Fibroblast of pulmonary artery (primary cell): ENCODE measurements at places on chromosomes 13 and 19.

DNA sequence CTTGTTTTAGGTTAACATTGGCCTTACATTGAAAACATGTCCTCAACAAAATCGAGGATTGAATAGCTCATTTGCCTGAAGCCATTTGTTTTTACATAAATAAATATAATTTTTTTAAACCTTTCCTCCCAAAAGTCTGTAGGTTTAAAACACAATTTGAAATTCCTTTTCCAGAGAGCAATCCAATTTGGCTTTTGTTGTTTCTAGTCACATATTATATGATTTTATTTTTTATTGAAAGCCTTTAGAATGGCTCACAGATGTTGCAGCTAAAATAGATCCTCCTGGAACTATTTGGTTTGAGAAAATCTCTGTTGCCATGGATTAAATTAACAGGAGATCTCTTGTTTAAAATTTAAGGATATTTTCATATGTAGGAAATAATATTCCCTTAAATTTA is 512.6 kb downstream of the KLF5 start:
- DNase-seq: no peak

DNA sequence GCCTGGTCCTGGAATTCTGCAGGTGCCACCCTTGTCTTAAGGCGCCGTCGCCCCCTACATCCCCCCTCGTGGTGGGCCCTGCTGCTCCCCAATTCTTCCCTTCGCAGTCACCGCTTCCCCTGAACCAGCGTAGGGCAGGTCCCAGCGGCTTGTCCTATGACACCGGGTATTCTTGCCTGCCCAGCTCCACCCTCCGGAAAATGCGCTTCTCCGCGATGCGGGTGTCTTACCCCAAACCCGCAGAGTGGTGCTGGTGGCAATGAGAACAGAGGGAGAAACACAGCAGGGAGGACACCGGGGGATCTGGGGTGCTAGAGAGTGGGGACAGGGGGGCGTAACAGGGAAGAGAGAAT is 9.0 kb downstream of the ZNF808 start:
- no peak for DNase-seq

GRCh38 chr13:43300865-43301264 is 277.5 kb downstream of the DNAJC15 start:
- peak; percentile 48 for DNase-seq

DNA sequence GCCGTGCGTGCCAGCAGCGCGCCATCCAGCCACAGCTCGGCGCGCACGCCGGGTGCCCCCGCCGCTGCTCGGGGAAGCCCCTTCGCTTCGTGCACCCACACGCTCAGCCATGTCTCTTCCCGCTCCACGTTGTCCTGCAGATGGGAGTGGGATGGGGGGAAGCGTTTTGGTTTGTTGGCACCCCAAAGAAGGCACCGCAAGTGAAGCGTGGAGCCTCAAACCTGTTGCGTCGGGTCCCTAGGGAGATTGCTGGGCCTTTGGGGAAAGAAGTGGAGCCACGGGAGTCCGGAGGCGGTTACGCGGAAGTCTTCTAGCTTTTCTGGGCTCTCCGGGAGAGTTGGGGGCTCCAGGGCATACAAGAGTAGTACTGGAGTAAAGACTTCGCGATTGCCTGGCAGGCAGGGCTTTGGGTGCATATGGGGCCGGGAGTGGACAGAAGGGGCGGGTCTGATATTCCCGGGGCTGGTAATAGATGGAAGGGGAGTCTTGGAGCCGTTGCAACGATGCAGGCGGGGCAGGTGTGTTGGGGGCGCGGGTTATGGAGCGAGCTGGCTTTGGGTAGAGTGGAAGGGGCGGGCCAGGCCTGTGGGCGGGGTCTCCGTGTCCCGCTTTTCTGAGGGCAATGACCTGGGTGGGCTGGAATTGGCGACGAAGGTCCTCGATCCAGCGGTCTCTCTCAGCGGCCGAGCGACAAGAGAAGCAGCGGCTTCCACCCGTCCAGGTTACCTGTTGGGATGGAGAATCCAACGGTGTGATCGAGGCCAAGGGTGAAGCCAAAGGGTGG is 6.5 kb downstream of the RASAL3 start:
- no peak for DNase-seq

DNA sequence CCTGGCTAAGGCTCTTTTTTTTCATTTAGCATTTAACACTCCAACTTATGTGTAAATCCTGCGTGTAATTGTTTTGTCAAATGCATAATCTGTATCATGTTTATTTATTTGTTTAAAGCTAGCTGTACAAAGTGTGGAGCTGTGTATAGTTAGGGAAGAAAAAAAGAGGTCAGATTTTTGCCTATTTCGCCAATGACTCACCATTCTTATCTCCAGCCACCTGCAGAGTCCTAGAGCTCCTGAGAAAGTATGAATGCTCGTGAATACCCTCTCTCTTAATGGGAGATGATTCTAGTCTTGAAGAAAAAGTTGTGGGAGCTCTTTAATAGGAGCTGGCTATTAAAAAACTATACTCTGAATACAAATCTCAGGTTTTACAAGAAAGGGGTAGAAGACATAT is 778.8 kb upstream of the SLITRK5 start:
- DNase-seq: no peak

DNA sequence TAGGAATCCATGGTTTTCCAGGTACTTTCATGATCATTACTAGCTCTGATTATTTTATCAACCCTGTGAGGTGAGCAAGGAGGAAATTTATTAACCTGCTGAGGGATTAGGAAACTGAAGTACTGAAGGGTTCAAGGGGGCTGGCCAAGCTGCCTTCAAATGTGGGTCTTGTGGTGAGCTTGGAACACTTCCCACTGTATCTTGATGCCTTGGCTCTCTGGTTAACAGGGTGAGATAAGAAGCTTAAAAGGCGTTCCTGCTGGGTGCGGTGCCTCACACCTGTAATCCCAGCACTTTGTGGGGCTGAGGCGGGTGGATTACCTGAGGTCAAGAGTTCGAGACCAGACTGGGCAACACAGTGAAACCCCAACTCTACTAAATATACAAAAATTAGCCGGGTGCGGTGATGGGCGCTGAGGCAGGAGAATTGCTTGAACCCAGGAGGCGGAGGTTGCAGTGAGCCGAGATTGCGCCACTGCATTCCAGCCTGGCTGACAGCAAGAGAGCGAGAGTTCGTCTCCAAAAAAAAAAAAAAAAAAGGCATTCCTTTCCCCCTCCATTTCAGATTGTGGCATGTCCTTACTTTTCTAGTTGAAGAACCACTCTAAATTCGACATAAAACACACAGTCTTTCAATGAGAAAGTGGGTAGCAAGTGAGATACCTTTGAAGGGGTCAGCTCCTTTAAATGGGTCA is 70.2 kb downstream of the KLF2 start:
- DNase-seq: peak; percentile 29

DNA sequence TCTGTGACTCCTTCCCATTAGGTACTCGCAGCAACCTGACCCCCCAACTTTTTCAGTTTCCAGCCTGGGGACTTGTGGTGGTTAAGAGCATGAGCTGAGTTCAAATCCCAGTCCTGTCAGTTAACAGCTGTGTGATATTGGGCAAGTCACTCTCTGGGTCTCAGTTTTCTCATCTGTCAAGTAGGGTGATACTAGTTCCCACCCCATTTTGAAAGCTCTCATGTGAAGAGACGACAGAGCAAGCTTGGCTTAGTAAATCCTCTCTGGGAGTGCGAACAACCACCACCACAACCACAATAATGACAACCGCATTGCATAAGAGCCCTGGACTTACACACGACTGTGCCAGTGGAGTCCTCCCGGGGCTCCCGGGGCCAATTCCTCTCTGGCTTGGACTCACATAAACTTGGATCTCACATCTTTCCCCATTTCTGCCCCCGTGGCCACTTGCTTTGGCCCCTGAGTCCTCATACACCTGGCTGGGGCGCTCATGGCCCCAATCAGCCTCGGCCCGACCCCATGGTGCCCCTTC is 454 bp downstream of the BLVRB start:
- peak; percentile 77 for DNase-seq

DNA sequence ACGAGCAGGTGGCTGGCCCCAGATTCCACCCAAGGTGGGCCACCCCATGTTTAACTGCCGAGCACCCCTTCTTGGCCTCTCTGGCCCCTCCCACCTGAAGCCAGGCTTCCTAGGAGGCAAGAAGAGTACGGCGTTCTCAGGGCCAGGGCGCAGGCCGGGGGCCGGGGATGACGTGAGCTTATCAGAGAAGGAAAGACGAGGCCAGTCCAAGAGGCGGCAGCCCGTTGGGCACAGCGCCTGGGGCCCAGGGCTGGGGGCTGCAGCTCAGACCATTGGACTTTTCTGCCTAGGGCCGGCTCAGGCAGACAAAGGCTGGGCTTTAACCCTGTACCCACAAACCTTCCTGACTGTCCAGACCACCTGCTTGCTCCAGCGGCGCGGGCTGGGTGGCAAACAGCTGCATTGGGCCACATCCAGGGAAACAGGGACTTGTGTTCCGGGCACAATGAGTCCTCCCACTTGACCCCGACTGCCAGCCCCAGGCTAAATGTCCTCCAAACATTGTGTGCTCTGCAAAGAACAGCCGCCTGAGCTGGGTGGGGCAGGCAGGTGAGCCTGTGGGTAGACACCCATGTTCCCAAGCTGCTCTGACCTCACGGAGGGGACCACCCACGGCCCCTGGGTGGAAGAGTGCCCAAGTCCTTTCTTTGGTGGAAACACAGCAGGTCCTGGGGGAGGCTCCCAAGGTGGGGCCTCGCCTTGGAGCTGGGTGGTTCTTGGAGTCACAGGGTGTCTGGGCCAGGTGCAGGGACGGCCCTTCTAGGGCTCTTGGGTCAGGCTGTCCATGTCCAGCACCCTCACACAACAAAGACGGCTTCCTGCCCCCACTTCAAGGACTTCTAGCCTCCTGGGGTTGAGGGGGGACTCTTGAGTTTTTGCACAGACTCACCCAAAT is 21.9 kb downstream of the COMP start:
- no peak for DNase-seq

DNA sequence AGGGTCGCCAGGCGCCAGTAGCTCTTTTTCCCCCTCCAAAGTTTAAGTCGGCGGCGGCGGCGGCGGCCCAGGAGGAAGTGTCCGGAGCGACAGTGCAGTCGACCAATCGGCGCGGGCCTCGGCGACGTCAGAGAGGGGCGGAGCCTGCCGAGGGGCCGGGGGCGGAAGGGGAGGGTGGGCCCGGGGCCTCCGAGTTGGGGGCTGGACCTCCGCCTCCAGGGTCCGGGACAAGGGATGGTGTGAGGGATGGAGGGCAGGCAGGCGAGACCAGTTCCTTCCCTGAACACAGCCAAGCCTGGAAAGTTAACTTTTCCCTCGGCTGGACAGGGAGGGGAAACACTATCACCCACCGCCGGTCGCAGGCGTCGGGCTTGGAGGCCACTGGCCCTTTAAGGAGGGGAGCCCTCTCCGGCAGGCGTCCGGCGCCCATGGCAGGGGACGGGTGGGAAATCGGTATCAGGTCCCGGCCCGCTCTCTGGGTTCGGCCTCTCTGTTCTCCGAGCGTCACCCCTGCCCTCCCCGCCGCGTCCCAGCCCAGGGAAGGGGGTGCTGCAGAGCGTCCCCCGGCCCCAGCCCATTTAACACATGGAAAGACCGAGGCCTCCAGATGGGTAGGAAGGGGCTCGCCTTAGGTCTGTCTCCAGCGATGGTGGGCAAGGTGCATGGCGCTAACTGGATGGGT is at the start of gene PRKD2:
Gene PRKD2 (minus strand): TSS at position 81 of the 682 bp plus-strand sequence. CDS start 744 bp downstream, outside the sequence.
- peak; percentile 81 for DNase-seq

DNA sequence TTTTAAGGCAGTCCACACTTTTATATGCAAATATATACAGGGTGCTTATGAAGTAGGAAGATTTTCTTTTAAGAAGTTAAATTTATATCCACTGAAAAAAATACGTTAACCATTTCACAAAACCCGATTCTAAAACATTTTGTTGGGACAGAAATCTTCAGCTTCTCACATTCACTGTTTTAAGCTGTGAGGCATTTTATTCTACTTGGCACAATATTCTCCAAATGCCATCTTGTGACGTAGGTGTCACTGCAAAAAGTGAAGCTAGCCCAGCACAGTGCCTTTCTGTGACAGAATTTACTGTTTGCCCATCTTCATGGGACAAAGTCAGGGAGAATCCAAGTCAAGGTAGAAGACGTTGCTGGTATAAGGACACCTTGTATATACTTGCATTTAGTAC is 94.5 kb upstream of the SLC15A1 start:
- DNase-seq: no peak

- no peak for DNase-seq
These were observed 394.2 kb downstream of the ITGBL1 start for GRCh38 chr13:101846701-101847100.

- peak; percentile 73 for DNase-seq
These were observed 76.0 kb upstream of the LSM14A start for GRCh38 chr19:34096020-34096915.

DNA sequence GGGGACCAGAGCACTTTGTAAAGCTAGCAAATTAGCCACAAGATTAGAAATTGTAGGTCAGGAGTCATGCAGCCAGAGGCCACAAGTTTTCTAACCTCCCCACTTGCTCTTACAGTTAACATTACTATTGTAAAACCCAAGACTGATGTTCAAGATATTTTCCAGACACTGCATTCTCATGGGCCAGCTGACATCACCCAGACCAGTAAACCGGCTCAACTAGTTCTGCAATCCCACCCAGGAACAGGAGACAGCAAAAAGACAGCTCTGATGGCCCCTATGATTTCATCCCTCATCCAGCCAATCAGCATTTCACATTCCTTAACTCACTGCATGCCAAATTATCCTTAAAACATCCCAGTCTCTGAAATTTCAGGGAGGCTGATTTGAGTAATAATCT is 178.5 kb downstream of the PRR20E start:
- no peak for DNase-seq

DNA sequence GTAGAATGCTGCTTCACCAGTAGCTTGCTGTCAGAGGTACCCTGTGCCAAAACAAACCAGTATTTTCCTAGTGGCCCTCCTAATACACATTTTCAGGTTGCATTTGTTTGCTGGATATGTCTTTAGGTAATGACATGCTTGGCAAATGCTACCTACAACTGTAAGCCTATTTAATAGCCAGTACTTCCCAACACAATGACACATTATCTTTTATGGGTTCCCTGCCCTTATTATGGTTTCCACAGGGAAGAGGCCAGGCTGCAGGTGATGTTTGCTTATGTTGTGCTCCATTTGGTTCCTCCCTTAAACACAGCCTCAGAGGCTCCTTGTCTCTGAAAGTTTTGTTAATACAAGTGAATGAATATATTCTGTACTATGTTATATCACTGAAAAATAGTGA is 24.7 kb downstream of the FRY start:
- no peak for DNase-seq

GRCh38 chr13:67308004-67308772 is 78.1 kb upstream of the PCDH9 start:
- DNase-seq: no peak

DNA sequence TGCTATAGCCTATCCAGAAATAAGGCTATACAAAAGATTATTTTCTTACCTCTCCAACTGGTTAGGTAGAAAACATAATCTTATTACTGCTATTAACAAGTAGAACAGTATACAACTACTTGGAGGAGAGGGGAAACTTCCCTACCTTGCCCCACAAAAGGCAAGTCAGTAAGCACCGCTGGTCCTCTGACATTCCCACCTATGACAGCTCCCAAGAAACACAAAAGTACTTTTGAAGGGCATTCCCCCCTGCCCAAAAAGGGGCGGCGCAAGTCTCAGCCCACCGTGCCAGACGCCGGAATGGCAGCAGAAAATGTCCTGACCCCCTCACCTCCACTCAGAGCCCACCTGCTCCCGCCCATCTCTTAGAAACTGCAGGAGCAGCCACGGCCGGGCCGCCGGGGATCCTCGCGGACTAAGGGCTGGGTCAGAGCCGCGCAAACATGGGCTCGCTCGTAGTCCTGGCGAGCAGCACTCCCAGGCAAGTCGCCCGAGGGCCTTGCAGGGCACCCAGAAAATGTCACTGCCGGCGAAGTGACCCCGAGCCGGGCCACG is 437 bp downstream of the SUCLA2 start:
- DNase-seq: no peak

- no peak for DNase-seq
These were observed 138.3 kb upstream of the NBEA start for GRCh38 chr13:34803756-34804155.
